Ecto neural progenitor cell (in vitro differentiated cells): ENCODE measurements at places on chromosomes 1 and 21.

- DNase-seq, result no peak
Measured at GRCh38 chr1:23931491-23931880, 18.3 kb upstream of the CNR2 start.

DNA sequence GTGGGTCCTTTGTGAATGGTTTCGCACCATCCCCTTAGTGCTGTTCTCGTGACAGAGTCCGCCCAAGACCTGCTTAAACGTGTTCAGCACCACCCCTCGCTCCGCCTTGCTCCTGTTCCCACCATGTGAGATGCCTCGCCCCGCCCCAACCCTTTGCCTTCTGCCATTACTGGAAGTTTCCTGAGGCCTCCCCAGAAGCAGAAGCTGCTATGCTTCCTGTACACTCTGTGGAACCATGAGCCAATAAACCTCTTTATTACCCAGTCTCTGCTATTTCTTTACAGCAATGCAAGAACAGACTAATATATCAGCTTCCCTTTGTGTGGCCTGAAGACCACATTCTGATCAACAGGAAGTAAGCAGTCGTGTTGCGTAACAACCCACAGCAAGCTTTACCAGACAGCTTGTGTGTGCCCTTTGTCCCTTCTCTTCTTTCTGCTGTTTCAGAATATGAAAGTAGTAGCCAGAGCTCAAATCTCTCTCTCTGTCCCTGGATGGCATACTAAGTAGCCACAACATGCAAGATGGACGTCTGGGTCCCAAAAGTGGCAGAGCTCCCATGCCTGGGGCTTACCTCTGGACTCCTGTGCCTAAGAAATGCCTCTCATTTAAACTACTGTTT lies 14.1 kb downstream of the HENMT1 start:
- no peak for DNase-seq

DNA sequence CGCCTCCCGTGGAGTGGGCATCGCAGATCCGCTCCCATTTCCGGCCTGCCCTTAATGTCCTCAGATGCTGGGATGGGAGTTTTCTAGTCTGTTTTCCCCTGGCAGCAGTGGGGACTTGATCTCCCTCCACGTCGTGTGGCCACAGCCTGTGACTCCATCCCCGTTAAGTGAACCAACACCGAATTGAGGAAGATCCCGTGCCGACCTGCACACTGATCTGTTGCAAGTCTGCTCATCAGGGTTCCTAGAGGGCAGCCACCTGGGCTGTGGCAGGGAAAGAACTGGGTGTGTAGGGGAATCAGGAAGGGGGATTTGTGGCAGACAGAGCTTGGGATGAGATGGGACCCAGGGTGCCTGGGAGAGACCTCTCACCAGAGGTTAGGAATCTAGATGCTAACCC lies 23.3 kb upstream of the CDK18 start:
- no peak for DNase-seq

DNA sequence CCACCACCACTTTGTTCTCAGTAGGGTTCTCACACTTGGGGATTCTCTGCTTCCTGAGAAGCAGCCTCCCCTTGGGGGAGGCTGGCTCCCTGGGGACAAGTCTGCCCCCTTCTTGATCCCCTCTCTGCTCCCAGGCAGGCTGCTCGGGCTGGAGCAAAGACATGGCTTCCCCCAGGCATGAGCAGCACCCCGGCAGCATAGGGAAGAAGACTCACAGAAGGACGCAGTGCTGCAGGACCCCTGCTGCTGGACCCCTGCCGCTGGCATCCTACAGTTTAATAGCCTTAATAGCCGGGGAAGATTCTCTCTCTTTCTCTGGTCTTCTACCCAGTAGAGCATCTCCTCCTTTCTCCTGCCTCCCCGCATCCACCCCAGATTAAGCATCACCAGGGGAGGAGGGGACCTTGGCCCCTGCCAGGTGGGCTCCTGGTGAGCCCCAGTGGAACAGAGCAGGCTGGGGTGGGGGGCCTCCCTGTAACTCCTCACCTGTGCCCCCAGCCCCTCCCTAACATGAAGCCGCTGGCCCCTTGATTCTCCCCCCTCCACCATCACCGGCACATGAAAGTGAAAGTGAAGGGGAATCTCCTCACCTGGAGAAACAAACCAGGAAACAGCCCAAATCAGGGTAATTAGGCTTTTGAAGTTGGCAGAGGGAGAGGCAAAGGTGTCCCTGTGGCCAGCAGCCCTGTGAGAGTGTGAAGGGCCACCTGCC lies 2.5 kb downstream of the WNT3A start:
- DNase-seq, result peak; percentile 49

- DNase-seq, result no peak
Measured at GRCh38 chr1:44049839-44050238, 18.6 kb upstream of the SLC6A9 start.

DNA sequence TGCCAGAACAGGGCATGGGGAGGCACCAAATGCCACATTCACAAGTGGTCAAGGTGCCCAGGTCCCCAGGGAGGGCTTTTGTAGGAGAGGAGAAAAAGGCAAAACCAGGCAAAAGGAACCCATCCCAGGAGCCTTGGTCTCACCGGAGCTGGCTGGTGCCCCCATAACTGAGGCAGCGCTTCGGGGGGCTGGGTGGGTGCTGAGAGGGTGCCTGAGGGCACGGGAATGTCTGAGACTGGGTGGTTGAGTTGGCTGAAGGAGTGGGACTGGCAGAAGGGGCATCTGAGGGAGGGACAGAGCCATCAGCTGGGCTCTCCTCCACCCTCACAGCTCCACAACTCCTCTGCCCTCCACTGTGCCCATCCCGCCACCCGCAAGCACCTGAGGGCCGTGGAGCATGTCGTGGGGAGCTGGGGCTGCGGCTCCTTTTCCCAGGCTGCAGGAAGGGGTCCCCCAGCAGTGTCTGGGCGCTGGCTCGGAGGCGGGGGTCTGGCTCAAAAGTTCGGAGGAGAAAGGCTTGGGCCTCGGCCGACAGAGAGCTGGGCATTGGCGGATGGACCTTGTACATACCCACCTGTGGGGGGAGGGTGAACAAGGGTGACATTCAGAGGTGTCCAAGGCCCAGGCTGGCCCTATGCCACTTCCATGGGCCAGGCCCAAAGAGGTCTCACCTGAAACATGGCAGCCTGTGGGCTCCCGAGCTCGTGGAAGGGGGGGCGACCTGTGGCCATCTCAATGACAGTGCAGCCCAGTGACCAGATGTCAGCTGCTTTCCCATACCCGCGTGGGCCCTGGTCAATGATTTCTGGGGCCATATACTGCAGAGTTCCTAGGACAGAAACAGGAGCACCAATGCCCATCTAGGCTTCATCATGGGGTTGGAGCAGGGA lies 8.5 kb downstream of the MAP3K6 start:
- DNase-seq, result no peak

GRCh38 chr21:43934116-43934515 lies 69.1 kb downstream of the AGPAT3 start:
- no peak for DNase-seq

DNA sequence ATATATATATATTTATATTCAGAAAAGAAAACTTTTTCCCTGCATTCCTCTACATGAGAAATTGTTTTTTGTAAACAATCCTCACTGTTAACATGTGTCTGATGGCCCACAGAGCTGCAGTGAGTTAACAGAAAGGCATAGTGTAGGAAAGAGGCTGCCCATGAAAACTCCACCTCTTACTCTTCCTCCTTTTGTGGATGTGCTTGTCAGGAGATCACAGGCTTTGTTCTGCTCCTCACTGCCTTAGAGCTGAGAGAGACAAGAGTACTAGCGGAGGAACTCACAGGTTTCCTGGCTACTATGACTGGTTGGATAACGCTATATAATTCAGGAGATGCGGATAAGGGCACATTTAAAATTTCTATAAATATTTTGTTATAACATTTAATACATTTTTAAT lies 200.6 kb downstream of the BRINP3 start:
- DNase-seq, result no peak

DNA sequence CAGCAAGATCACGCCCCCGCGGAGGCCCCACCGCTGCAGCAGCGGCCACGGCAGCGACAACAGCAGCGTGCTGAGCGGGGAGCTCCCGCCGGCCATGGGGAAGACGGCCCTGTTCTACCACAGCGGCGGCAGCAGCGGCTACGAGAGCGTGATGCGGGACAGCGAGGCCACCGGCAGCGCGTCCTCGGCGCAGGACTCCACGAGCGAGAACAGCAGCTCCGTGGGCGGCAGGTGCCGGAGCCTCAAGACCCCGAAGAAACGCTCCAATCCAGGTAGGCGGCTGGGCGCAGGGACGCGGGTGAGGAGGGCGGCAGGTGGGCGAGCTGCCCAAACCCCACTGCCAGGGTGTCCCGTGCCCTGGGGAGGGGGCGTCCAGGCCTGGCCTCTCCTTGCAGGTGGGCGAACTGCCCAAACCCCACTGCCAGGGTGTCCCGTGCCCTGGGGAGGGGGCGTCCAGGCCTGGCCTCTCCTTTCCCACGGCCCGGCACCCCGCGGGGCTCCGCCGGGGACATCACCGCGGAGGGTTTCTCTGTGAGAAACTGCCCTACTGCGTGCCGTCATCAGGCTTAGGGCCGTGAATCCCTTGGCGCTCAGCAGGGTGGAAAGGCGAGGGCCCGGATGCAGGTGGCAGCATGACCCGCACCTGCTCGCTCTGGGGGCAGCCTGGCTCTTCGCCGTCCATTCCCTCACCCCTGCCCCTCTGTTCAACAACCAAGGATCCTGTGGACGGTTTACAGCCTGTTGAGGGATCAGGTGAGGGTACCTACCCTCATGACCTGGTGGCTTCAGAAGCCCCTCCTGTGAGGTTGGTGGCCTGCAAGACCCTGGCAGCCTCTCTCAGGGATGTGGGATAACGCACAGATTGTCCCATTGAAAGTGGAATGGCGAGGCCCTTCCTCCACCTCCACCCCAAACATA lies 534.0 kb downstream of the KIF26B start:
- DNase-seq, result peak; percentile 57

DNA sequence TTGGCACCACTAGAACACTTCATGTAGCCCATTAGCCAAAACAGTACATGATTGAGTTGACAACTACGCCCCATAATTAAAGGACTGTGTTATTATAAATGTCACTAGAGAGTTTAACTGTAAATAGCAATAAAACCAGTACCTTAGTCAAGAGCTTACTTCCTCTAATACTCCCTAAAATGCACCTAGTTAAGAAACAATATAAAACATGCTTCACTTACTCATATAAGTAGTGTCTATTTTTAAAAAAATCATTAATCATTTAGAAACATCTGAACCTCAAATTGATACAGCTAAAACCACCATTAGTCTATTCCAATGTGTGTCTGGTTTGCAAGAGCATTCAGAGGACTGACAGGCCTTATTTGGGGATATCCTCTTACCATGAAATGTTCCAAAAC lies 25.3 kb downstream of the PTP4A2 start:
- no peak for DNase-seq

GRCh38 chr21:14600569-14601297 lies 54.6 kb upstream of the SAMSN1 start:
- no peak for DNase-seq

DNA sequence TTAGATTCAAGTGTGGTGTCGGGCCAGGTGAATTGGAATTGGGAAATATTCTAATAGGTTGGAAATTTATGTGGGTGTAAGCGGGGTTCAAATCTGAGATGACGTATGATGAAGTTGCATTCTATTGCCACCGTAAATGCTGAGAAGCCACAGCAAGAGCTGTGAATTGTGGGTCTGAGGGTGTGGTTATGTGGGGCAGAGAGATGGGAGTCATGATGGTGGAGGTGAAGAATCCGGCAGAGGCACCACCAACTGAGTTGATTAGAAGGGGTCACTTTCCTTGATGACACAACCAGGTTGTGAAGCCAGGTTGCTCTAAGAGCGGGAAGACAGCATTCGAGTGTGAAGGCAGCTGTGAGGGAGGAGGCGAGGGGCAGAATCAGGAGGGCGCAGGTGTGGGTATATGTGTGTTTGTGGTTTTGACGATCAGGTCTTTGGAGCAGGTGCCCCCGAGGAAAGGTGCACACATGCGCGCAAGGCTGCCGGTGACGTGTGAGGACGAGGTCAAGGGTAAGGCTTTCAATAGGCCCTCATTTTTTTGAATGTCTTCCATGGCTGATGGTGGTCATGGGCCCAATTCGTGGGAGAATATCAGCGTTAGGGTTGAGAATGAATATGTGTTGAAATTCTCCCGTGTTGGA lies 18.7 kb downstream of the LRRC3 start:
- DNase-seq, result no peak

DNA sequence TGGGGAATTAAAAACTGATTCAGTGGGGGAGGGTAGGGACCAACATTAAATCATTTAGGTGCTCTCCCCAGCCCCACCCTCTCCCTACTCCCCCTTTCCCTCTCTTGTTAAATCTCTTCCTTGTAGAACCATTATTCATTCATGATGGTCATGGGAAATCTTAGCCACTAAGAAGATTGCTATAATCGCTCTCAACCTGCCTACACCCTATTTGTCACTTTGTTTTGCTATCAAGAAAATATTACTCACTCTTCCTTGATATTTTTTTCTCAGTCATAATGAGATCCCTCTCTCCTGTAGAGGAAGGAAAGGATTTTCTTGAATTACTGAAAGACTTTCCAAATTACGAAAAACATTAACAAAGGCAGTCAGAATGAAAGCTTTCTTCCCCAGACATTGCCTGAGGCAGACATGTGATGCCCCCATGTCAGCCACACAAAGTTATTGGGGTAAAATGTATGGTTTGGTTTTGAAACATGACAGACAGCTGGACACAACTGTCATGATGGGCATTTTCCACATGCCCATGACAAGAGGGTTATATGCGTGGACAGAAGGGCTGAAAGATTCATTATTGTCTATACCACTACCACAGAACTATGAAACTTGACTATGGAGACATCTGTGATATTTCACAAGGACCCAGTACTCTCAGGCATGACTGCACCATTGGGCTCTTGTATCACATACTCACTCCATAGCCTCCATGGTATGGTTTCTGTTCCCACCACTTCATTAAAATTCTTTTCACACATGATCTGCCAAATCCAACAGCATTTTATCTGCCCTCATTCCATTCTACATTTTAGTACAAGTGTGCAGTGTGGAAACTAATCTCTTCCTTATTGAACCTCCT lies 420.1 kb downstream of the DISC1 start:
- DNase-seq, result no peak

- no peak for DNase-seq
Measured at GRCh38 chr1:89951766-89952604, 42.9 kb upstream of the ZNF326 start.

GRCh38 chr1:111193712-111194480 lies 6.5 kb downstream of the DENND2D start:
- no peak for DNase-seq

DNA sequence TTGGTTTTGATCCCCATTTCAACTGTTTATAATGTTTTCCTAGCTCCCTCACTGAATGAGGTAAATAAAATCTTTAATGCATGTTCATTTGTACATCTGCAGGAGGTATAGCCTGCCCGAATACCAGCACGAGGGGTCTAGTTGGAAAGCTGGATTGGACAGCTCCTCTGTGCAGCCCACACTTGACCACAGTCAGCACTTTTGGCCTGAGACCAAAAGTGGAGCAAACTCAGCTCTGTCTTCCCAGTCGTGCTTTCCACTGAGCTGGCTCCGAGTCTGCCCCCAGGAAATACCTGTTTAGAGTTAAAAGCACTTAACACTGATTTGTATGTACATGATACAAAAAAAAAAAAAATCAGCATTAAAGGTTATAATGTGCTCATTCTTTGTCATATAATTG lies 224.4 kb downstream of the DSCAM start:
- DNase-seq, result no peak
